ENCODE measurements at places on chromosomes 1 and 21. TPM values are rescaled to one million over a fixed set of nuclear protein-coding genes. Genes with fewer than 3 reads are reported as not detected.

Gene JAK1
- polyA plus RNA-seq = 85.0 TPM

Gene ZMYND12
- 6.8 TPM for polyA plus RNA-seq

Gene ZP4
- not detected for polyA plus RNA-seq

Gene ICOSLG
- polyA plus RNA-seq = 9.3 TPM

Gene LRRC3
- polyA plus RNA-seq = 9.3 TPM

Gene RBM11
- 2.9 TPM for polyA plus RNA-seq

Gene KCNA3
- 4.5 TPM for polyA plus RNA-seq

Gene ERICH3
- 2.3 TPM for polyA plus RNA-seq

Gene S100A8
- polyA plus RNA-seq = 4.3 TPM

Gene CFHR2
- polyA plus RNA-seq = not detected

Gene UBE2U
- not detected for polyA plus RNA-seq

Measured in brain (organoid and tissue), 16 donors.